CD4-positive, alpha-beta T cell treated with Interleukin-12 subunit alpha and Interleukin-12 subunit beta, for 1 hour (primary cell): ENCODE measurements at places on chromosomes 7 and 10.

DNA sequence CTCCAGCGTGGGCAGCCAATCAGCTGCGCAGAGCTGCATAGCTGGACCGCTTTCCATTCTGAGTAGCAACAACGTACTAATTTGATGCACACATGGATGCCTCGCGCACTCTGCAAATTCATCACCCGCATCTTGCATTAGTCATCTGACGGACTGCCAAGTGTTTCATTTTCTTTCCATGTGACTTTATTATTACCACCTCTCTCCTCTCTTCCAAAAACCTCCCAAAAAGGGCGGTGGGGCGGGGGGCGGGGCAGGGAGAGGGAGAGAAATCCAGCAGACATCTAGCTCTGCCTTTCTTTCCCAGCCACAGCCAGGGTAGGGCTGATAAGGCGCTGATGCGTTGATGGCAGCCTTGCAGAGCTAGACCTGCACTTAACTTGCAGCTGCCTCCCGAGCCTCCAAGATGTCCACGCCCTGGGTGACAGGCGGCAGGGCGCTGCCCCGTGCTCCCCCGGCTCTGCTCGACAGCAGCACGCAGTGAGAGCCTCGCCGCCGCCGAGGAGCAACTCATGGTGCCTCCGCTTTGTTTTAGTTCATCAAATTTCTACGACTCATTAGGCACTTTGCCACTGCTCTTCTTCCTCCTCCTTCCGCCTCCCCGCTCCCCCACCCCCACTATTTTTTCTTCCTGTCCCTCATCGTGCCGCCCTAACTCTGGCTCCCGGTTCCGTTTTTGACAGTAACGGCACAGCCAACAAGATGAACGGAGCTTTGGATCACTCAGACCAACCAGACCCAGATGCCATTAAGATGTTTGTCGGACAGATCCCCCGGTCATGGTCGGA is 147.3 kb downstream of the CELF2 start:
- DNase-seq = peak; percentile 78

DNA sequence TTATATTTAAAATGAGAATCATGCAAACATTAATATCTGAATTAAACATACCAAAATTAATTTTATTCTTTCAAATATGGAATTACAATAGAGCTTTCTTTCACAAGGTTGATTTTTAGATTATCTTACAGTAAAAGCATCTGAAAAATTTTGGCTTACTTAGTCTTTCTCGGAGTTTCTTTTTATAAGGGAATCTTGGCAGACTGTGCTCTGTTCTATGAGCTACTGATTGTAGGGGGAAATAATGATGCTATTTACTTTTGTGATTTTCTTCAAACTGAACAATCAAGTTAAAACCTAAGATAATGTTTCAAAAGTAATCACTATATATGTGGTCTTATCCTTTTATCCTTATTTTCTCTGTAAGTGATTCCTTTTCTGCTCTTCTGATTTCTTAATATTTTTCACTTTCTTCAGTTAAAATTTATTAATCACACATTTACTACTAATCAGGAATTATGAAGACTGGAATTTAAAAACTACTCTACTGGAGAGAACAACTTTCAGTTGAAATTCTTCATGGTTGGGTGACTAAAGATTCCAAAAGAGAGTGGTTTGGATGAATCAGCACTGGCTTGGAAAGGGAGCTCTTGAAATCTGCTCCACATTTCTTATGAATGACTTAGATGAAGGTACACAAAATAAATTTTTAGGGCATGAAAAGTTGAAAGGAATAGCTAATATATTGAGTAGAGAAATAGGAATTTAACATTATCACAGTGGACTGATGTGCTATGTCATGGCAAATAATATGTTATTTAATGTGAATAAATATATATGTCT is 103.9 kb downstream of the PPP1R9A start:
- no peak for DNase-seq

- DNase-seq = no peak
These were observed 29.0 kb upstream of the BMS1 start for GRCh38 chr10:42753507-42754154.

- DNase-seq = peak; percentile 15
These were observed 94.5 kb downstream of the KMT2C start for GRCh38 chr7:152341039-152341913.

DNA sequence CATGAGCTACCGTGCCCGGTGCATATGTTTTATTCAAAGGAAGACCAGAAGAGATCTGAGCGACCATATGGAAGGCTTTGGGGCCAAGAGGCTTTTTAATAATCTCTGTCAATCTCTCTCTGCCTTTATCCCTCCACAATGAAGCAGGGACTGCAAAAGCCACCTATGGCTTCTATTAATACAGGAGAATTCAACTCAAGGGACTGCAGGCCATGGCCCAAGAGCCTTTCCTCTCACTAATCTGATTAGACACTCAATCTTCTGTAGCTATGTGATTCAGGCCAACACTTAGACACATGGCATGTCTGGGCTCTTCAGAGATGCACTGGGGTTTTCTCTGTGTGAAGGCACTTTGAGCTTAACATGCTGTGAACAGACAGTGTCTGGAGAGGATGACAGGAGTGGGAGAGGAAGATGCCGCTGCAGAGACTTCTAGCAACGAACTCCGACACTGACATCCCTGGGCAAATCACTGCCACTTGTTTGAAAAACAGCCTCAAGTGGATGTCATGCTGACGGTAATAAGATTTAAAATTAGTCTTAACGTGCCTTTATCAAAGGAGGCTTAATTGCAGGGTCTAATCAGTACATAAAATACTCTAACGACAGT is 114.4 kb upstream of the AOAH start:
- no peak for DNase-seq

DNA sequence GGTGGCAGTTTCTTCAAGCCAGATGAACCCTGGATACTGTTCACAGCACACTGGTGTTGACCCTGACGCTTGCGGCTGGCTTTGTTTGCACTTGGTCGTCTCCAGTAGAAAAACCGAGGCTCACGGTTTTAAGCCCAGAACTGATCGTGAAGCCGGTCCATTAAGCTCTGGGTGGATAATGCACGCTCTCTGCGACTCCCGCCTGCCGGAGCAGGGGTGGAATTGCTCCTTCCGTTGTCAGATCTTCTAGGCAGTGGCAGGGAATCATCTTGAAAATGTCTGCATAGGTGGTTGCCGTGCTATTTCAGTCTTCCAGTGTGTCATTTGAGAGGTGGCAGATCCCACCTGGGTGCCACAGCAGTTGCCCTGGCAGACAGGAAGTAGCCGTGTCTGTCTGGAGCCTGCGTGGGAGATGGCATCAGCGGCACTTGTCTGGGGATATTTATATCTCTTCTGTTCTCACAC is 35.9 kb upstream of the AP5Z1 start:
- peak; percentile 47 for DNase-seq

DNA sequence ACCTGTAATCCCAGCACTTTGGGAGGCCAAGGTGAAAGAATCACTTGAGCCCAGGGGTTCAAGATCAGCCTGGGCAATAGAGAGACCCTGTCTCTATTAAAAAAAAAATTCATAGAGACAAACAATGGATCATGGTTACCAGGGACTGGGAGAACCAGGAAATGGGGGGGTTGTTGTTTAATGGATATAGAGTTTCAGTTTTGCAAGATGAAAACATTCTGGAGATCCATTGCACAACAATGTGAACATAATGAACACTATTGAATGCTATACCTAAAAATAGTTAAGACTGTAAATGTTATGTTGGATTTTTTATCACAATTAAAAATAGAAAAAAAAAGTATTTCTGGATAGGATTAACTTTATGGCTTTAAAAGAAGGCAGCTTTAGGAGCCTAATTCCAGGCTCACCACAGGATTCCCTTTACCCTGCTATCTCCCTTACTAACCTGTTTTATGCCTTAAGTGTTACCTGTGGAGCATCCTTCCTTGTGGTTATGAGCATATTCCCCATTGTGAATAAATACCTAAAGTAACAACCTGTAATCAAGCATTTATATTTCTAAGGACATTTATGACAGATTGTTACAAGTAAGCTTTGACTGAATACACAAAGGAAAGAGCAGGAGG is 45.1 kb upstream of the SGCE start:
- DNase-seq = no peak

GRCh38 chr10:58568428-58568935 is 55.8 kb downstream of the BICC1 start:
- no peak for DNase-seq

DNA sequence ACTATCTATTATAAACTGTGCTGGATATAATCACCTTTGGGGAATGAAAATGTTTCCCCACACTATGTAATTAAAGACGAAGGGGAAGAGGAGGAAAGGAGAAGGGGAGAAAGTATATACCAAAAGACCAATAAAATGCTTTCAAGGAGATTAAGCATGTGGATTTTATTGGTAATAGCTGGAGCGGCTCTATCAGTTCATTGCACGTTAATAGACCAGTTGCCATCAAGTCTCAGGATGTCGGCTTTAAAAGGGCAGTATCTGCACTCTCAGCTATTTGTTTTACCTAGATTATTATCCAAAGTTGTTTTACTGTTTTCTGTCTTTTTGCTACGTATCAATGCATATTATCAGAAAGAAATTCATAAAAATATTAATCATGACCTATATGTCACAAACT is 9.0 kb downstream of the ETV1 start:
- DNase-seq = no peak

DNA sequence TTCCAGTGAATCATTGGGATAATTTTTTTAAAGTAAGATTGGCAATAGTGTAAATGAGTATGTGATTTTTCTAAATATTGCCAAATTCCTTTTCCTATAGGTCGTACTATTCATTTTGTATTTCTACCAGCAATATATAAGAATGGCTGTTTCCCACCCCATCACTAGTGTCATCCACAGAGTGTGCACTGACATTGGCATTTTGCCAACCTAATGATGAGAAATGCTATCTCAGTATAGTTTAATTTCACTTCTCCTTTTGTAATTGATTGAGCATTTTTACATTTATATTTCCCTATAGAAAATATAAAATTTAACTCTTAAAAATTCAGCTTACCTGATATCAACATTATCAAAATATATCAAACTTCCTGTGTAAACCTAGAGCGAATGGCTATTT is 17.6 kb upstream of the TMEM26 start:
- DNase-seq = no peak

- DNase-seq = no peak
These were observed 256.9 kb downstream of the INHBA start for GRCh38 chr7:41445946-41446345.

DNA sequence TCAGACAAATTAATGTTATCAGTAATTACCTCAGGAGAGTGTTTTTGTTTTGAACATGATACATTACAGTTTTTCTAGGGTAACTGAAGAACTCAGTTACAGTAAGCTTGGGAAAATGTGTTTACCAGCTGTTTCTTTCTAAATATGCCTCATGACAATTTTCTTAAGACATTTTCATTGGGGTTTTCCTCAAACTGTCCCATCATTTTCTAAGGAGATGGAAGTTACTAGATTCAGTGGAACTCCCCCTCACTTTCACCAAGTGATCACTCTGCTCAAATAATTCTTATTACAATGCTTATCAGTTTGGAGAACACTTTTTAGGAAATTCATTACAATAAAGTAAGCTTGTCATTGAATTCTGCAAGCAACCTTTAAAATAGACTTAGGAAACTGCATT is 6.4 kb upstream of the SPAG6 start:
- DNase-seq = no peak

- no peak for DNase-seq
These were observed 403.1 kb downstream of the ADRA2A start for GRCh38 chr10:111479966-111480365.

- DNase-seq = no peak
These were observed 2.5 kb upstream of the AVPI1 start for GRCh38 chr10:97689559-97690020.

- no peak for DNase-seq
These were observed 23.9 kb upstream of the AGFG2 start for GRCh38 chr7:100515072-100515532.

GRCh38 chr10:18334116-18334867 is 194.1 kb downstream of the CACNB2 start:
- no peak for DNase-seq

DNA sequence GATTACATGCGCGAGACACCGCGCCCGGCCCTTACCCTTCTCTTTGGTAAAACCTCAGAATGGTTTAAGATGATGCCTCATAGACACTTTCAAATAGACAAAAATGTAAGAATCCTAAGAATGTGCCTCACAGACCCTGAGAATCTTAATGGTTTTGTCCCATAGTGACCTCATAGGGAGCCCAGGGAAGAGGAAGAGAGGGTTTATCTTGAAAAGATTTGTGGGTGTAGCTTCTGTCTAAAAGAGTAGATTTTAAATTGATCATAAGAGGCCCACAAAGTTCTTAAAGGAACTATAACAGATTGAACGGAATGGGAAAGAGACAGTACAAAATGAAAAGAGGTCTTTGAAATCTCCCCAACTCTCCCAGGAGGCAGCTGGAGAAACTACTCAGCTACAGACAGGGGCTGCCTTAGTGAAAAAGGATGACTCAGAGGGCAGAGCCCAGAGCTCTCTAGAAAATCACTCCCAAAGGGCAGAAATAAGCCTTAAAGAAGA is 220.6 kb downstream of the ADRA2A start:
- no peak for DNase-seq

- DNase-seq = no peak
These were observed 23.2 kb downstream of the POR start for GRCh38 chr7:75937958-75938786.

- DNase-seq = no peak
These were observed 52.5 kb downstream of the CUX1 start for GRCh38 chr7:101869901-101870290.

DNA sequence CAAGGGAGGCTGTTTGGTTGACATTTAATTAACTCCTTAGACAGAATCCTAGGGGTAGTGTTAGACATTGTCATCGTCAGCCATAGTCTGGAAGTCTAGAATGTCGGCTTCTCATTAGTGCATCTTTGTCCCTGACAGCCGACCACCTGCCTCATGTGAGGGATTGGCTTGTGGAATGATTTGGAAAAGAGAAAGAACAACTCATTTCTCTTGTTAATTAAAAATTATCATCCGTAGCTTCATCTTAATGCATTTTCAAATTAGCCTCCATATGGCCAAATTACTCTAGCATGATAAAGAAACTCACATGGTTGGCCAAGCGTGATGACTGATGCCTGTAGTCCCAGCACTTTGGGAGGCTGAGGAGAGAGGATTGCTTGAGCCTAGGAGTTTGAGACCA is 97.7 kb upstream of the PARD3 start:
- no peak for DNase-seq

DNA sequence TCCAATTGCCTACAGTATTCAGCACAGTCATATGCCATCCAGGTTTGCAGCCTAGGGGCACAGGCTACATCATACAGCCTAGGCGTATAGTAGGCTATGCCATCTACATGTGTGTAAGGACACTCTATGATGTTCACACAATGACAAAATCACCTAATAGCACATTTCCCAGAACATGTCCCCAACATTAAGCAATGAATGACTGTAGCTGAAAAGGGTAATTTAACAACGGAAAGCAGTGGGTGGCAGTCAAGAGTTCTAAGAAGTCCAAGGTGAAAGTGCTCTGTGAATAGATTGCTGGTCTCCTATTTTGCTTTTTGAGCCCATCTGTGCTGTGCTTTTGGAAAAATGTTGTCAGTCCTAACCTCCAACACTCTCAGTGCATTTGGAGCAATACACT is 162.6 kb downstream of the KLF6 start:
- DNase-seq = peak; percentile 10

- DNase-seq = peak; percentile 43
These were observed 35.1 kb upstream of the DNAH11 start for GRCh38 chr7:21507627-21508343.
